ENCODE measurements at places on chromosomes 2 and 18. TPM values are rescaled to one million over a fixed set of nuclear protein-coding genes. Genes with fewer than 3 reads are reported as not detected.

DNA sequence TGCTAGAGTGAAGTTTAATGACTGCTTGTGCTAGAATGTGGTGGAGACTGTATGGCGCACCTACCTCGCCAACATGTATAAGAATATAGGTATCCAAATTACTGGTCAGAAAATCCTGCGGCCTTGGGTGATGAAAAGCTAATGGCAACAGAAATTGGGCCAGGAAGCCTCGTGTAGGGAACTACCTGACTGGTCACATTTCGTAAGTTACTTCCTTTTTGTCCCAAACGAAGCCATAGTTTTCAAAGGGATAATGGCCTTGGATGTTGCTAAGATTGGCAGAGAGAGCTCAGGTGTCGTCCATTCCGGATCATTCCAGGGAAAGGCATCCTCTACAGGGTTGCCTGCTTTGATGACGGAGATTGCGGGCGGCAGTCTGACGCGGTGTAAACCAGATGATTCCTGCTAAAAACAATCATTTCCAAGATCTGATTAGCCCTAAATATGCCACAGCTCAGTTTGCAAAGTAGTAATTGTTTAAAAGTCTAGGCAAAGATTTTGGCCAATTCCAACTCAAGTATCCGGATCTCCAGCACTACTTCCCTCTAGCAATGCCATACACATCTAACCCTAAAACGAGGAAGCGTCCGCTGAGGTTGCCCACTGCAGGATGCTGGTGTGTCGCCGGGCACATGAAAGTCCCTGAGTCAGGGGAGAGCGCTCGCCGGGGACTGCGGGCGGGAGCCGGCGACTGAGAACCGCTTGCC, 708 bp upstream of the MALT1 start:
- H3K4me1 ChIP-seq, result peaks cover 2% of the 10 kb centered on the region
- H3K27me3 ChIP-seq, result no peaks in the 10 kb centered on the region
- DNase-seq, result peak; percentile 69
- H3K4me3 ChIP-seq, result peak overlapping the region; percentile 73
- H3K27ac ChIP-seq, result peak overlapping the region; percentile 66

- H3K4me1 ChIP-seq, result no peaks in the 10 kb centered on the region
- peaks cover 4% of the 10 kb centered on the region for H3K27me3 ChIP-seq
- no peaks in the 10 kb centered on the region for H3K36me3 ChIP-seq
- no peak overlapping the region for H3K4me3 ChIP-seq
- DNase-seq, result no peak
Observed at GRCh38 chr2:98833172-98833916, 102.4 kb upstream of the MGAT4A start.

DNA sequence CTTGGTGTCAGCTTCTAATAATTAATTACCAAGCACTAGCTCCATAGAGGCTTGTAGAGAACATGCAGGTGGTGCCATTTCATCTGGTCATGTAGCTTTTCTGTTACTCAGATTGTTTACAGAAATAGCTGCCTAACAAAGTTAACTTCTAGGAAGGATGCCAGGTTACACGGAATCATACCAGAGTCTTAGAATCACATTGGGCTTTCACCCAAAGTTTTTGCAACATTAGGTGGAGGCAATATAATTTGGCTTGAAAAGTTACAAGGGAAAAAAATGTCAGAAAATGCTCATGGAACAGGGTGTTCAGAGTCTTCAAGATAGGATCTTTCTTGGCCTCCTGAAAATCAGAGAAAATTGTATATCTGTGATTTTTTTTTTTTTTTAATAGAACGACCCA, 135.6 kb downstream of the ARHGAP15 start:
- H3K27ac ChIP-seq, result no peak overlapping the region
- H3K27me3 ChIP-seq, result no peaks in the 10 kb centered on the region
- H3K36me3 ChIP-seq, result no peaks in the 10 kb centered on the region
- H3K4me1 ChIP-seq, result no peaks in the 10 kb centered on the region

DNA sequence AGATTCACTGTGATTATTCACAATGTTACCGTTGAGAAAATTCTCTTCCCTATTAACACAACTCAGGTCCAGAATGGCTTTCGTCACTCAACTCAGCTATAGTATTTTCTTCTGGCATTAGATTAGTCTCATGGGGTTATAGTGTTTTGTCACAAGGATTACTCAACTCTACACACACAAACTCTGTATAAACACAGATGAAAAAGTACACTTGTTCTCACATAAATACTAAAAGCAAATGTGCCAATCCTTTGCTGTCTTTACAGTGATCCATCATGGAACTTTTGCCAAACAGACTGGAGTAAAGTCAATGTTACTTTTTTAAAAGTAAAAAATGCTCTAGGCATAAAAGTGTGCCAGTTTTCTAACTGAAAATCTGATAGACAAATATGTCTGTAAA, 267.6 kb downstream of the RBM43 start:
- H3K27ac ChIP-seq, result no peak overlapping the region
- H3K4me1 ChIP-seq, result peaks cover 4% of the 10 kb centered on the region
- no peaks in the 10 kb centered on the region for H3K36me3 ChIP-seq

Gene ALLC
- total RNA-seq, result not detected

DNA sequence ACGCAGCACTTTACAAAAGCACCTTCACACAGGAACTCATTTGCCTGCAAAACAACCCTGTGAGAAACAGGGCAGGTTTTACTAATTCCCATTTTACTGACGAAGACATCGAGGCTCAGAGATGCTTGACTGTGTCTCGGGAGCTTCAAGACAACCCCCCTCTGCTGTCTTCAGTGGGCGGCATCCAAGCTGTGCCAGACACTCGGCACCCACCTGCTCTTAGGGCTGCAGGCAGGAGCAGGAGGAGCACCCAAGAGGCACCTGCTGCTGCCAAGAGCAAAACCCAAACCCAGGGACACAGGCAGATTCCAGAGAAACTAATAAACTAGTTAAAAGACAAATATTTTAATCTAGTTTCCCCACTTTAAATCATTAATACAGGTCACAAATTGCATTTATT, 67.9 kb downstream of the PPP4R1 start:
- no peaks in the 10 kb centered on the region for H3K27me3 ChIP-seq
- H3K4me1 ChIP-seq, result no peaks in the 10 kb centered on the region
- no peak overlapping the region for H3K4me3 ChIP-seq
- DNase-seq, result no peak
- H3K27ac ChIP-seq, result no peak overlapping the region

DNA sequence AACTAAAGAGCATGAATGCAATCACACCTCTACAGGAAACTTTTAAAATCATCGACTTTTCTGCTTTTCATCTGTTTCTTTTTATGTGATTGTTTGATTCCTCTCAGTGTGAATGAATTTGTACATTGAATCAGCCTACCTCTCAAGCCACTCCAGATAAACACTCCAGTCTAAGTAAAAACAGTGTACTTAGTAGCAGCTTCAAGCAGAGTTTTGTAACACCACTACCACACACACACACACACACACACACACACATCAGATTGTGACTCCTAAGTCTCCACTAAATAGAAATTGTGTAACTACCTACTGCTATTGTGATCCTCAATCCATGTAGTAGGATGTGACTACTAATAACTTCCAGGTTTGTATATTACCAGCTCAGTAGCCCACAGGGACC, 65.3 kb upstream of the EPB41L5 start:
- H3K4me3 ChIP-seq, result no peak overlapping the region
- no peak overlapping the region for H3K27ac ChIP-seq
- DNase-seq, result no peak
- no peaks in the 10 kb centered on the region for H3K4me1 ChIP-seq

- H3K4me3 ChIP-seq, result no peak overlapping the region
- no peaks in the 10 kb centered on the region for H3K36me3 ChIP-seq
- DNase-seq, result no peak
- no peaks in the 10 kb centered on the region for H3K27me3 ChIP-seq
- H3K27ac ChIP-seq, result no peak overlapping the region
Observed at GRCh38 chr2:128347171-128347558, 28.5 kb upstream of the HS6ST1 start.

- H3K4me3 ChIP-seq, result no peak overlapping the region
- H3K4me1 ChIP-seq, result peaks cover 2% of the 10 kb centered on the region
- no peaks in the 10 kb centered on the region for H3K36me3 ChIP-seq
- H3K27me3 ChIP-seq, result no peaks in the 10 kb centered on the region
Observed at GRCh38 chr2:133489146-133489545, 79.1 kb downstream of the NCKAP5 start.

All from fibroblast of lung (primary cell).